Renal pelvis (tissue), 12 donors: ENCODE measurements at places on chromosomes 7 and 10.

GRCh38 chr7:70586822-70587221, 545.1 kb upstream of the GALNT17 start:
- DNase-seq: no peak

DNA sequence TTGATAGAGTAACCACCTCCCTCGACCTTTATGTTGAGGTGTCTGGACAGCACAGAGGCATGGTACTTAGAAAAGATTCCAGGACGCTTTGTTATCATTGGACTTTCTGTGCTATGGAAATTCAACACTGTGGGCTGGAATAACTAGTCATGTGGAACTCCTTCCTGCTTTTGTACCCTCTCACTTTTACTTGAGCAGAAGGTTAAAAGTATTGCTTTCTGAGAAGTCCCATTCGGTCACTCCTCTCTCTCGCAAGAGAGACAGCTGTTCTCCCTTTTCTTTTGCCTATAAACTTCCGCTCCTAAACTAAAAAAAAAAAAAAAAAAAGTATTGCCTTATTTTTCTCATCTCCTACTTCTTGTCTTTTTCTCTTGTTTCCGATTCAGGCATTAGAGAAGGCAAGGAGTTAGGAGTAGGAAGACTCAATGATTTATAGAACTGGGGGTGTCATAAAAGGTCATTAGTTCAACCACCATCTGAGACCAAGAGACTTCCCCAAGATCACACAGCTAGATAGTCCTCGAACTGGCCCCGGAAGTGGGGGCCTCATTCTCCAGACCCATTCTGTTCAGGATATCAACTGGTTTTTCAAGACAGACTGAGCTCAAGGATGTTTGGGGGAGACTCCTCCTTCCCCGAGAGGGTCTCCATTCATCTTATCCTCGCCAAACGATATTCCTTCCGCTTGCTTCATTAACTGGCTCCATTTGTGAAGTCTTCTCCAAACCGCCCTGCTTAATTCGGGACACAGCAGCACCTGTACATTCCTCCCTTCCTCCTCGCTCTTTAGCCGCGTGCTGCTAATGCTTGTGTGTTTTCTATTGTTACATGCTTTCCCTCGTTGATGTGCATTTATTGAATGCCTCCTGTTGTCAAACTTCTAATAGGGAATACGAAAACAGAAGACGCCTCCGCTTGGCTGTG, 995 bp upstream of the INPP5F start:
- DNase-seq: peak; percentile 81

- no peak for DNase-seq
Measured at GRCh38 chr7:785416-785815, 46.9 kb upstream of the SUN1 start.

GRCh38 chr7:125563964-125564529, 634.4 kb upstream of the POT1 start:
- no peak for DNase-seq

DNA sequence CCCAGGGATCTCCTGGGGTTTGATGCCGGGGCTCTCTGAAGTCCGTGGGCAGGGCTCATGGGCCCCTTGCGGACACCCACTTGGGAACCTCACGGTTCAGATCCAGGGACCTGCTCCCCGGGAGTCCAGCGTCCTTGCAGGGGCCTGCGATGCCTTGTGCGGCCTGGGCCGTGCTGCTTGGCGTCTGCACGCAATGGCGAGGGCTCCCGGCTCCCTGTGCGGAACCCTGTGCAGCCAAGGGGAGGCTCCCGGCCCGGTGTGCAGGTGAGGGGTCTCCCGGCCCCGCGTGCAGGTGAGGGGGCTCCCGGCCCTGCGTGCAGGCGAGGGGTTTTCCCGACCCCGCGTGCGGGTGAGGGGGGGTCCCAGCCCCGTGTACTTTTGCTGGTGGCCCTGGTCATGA, 146.7 kb downstream of the DNAJB6 start:
- DNase-seq: no peak

GRCh38 chr10:48197236-48197899, 77.1 kb downstream of the FRMPD2 start:
- no peak for DNase-seq

DNA sequence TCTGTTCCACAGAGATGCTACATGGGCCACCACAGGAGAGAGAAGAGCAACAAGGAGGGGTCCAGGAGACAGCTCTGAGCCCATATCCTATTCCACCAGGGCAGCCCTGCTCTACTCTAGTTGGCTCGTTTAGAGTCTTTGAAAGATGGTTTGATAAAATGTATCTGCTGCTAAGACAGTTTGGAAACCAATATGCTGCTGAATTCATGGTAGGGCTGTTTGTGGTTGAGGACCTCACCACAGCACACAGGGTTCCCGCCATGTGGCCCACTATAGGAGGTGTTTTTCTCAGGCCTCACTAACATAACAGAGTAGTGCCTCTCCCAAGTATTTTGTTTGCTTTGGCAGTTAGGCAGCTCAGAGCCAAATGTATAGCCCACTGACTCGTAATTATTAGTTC, 35.8 kb upstream of the ZC3HAV1L start:
- DNase-seq: no peak

DNA sequence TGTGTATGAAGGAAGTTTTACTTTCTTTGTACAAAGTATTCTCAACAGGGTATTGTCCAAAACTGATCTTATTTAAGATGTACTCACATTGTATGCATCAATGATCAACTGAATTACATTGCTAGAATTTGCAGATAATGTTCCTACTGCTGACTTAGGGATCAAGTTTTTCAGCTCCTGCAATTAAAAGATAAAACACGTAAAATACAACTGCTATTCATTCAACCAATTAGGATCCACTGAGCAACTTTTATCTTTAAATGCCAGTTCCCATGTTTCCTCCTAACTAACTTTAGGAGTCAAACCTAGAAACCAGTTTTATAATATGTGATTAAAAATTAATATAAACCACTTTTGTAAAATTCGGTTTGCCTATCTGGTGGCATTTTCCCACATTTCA, 35.9 kb downstream of the ITGB1 start:
- no peak for DNase-seq
